ENCODE measurements at places on chromosomes 5 and 9.

DNA sequence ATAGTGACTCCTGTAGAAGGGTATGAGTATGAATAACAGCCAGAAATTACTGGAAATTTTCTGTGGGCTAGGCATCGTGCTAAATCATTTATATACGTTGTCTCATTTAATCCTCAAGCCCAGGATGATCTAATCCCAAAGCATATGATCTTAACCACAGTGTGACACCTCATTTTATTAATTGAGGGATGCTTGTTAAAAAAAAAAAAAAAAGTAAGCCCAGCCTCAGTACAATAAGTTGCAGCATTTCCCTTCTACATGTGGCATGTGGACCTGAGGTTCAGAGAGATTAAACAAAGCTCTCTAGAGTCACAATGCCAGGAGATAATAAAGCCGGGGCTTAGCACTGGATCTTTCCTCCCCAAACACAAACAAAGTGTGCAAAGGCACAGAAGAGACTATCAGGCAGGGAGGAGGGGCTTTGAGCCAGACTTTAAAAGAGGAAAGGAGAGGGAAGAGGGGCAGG lies 49.5 kb downstream of the KLF4 start:
- no peak for DNase-seq

DNA sequence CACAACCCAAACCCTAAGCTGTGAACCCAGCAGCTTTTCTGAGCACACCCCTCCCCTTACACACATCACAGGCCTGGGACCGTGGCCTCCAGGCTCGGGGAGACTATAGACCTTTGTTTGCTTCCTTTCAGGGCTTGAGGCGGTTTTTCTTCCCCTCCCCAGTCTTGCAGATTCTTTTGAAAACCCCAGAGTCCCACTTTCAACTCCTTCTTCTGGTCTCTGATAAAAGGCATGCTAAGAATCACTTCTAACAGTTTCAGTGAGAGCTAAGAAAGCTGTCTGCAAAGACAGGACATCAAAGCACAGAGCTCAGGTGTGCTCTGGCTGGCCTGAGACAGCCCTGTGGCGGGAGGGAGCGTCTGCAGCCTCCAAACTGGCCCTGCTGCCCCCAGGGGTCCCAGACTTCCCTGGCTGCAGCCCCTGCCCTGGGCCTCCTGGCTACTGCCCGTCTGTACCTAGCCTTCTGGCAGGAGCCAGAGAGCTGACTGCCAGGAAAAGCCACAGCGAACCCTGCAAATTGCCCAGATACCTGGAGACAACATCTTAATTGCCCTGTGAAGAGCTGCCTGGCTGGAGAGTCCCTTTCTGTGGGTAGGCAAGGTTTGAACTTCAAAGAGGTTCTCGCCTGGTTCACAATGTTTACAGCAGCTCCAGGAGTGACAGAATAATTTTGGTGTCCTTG lies 138.9 kb downstream of the GADD45G start:
- no peak for DNase-seq

- no peak for DNase-seq
Observed at GRCh38 chr9:28770226-28770625, 1196.9 kb upstream of the C9orf72 start.

DNA sequence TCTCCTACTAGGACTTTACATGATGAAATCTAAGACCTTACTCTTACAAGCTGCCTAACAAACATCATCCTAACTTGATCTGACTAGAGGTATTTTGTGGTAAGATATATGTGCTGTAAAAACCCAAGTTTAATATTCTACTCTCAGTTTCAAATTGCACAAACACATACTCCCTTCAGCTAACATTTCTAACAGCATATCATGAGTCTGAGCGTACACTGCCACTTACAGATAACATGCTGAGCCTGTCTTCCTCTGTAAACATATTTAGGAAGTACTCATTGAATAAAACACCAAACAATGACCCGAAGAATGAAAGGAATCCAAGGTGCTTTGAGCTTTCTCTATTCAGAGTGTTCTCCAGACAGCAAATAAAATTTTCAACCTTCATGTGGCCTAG lies 7.9 kb upstream of the ESM1 start:
- no peak for DNase-seq

DNA sequence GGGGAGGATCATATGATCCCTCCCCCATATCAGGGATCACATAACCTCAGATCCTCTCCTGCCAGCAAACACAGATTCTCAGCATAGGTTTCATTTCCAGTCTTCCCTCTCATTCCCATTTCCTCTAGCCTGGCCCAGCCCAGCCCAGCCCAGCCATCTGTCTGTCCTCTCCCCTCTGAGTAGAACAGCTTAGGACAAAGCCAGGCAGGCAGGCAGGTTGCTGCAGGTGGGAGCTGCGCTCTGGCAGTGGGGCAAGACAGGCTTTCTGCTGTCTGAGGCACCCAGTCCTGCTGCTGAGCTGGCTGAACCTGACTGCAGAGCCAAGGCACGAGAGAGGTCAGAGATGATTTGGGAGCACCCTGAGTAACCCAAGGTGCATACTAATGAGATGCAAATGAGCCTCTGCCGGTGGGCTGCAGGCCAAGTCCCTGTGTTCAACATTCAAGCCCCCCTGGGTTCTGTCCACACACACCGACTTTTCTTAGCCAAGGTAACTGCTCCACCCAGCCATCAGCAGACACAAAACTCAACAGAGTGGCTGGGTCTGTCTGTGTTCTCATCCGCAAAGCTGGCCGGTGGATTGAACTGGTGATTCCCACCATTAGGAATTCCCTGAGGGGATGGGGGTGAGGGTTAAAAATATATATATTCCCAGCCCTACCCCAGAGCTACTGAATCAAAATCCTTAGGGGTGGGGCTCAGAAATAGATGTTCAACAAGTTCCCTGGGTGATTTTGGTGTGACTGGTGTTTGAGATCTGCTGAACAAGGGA lies 9.1 kb downstream of the FAT2 start:
- DNase-seq, result no peak

DNA sequence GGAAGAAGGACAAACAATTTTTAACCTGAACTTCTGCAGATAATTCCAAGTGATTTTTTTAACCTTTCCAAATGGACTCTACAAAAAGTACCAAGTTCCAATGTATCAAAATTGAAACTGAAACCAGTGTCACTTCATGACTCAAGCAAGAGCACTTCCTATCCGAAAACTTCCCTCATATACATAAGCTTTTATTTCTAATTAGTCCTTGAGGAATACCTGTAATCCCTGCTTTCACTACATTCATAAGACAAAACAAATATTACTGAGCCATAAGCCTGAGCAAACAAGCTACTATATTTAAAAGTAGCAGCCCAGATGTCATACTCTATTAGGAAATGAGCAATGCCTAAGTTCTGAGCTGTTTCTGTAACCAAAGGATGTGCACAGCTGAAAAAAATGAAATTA lies 224.4 kb downstream of the EBF1 start:
- DNase-seq, result no peak

DNA sequence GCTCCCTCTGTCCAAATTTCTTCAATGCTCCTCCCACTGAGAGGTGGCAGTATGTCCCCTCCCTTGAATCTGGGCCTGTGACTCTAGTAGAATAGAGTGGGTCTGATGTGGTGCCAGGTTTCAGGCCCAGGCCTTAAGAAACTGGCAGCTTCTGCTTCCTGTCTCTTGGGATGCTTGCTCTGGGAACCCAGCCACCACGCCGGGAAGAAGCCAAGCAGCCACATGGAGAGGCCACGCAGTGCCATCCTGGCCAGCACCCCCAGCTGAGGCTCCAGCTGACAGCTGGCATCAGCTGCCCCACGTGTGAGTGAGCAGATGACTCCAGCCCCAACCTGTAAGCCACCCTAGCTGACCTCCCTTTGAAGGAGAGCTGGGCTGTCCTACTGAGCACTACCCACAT lies 7.3 kb upstream of the TSPAN17 start:
- DNase-seq, result no peak

DNA sequence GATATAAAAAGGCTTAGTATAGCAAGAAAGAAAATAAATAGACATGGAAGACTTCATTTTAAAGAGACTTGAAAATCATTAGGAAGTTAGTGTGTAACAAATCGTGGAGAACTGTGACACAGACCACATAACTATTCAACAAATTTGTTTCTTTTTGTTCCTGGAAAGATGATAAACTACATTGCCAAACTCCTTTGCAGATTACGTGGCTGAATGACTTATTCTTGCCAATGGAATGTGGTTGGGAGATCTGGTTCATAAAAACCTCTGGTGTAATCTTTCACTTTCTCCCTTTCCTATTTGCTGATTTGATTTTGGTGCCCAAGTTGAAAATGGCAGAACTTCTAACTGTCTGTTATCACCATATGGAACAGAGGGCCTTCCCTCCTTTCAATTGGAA lies 328.9 kb upstream of the MEF2C start:
- no peak for DNase-seq

- DNase-seq, result no peak
Observed at GRCh38 chr9:110077925-110078324, 130.0 kb downstream of the C9orf152 start.

DNA sequence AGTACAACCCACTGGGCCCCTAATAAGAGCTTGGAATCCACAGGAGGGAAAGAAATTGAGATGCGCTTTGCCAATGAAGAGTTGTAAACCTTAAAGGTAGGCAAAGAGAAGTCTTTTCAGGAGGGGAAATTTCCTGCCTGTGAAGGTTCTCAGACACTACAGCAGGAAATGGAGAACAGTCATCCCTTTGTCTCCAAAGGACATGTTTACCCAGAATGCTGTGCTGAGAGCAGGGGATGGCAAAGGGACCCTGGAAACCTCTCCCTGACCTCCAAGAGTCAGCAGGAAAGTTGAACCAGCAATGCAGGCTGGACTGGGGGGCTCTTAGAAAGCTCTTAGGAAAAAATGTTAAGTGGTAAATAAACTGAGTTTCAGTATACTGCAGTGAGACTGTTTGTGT lies 103.2 kb downstream of the AK8 start:
- no peak for DNase-seq

- DNase-seq, result no peak
Observed at GRCh38 chr5:179542170-179542569, 8.2 kb upstream of the RUFY1 start.

- DNase-seq, result no peak
Observed at GRCh38 chr5:35223787-35224395, 6.4 kb downstream of the PRLR start.

DNA sequence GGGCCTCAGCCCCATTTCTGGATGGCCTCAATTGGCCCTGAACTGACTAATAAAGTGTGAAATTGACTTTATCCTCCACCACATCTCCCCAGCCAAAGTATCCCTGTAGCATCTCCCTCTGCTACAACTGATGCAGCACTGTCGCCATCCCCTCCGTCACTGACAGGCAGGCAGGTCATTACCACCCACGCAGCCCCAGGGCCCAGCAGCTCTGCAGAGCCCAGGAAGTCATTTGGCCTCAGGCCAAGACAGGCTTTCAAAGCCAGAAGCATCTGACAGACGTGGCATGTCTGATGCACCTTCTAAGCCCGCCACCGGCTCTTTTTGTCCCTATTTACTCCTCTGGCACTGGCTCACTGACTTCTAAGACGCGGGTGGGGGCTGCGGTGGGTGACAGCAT lies 65.3 kb downstream of the ARHGEF37 start:
- DNase-seq, result no peak

- no peak for DNase-seq
Observed at GRCh38 chr5:159917994-159918393, 1.7 kb downstream of the ADRA1B start.

DNA sequence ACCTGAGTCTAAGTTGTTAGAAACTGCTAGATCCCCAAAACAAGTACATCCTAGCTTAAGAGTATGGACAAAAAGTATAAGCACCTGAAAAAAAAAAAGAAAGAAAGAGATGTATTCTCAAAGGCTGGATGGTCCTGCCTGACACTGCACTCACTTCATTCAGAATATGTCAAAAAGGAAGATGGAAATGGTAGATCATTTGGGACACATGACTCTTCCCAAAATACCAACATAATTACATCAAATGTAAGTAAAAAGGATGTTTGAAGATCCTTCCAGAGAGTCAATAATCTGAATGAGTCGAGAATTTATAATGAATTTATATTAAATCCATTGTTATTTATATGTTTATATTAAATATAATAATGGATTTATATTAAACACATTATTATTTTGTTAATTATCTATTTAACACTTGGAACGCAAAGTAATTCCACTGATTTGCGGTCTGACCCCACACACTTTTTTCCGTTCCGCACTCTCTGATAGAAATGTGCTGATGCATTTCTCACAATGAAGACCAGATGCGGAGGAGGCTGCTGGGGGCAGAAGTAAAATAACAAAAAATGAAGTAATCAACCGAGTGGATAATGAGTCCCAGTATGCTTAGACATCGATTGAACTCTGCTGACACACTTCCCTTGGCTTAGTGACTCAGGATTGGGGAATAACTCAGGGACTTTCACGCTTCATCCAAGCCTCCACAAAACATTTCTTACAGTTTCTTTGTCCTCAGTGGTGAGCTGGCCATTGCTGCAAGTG lies 201.2 kb downstream of the ADAMTS12 start:
- no peak for DNase-seq

DNA sequence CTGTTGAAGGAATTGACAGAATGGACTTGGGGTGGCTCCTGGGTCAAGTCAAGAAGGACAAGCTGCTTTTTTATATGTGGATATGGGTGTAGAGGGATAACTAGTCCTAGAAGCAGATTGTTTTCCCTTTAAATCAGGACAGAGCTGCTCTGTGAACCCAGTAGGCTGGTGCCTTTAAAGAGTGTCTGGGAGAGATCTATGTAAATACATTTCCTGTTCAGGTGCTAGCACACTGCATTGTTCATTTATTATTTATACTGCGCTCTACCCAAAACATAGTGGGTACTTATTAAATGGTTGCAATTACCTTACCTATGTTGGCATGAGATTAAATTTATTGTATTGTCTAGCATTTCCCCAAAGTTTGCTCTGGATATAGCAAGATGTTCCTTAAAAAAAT lies 86.6 kb upstream of the EQTN start:
- no peak for DNase-seq

DNA sequence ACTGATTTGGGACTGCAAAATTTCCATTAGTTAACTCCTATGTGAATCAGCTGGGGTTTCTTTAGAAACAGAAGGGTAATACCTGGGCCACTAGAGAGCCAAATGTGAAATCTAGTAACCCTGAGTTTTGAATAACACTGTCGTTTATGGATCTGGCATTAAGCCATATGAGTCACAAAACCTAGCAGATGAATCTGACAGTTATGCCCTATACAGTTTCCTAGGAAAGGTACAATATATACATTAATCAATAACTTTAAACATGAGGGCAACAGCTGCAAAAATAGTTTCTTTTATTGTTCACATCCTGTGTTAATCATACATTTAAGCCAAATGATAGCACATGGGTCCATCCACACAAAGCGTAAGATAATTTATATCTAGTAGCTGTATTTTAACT lies 56.9 kb downstream of the PAM start:
- no peak for DNase-seq
